Aorta (tissue), 5 donors: ENCODE measurements at places on chromosomes 3 and 15.

GRCh38 chr3:149031096-149031495 is 39.8 kb downstream of the GYG1 start:
- DNase-seq, result no peak

GRCh38 chr3:150055332-150055731 is 84.6 kb upstream of the PFN2 start:
- DNase-seq, result no peak

GRCh38 chr3:89300526-89300925 is 193.1 kb downstream of the EPHA3 start:
- DNase-seq, result no peak

DNA sequence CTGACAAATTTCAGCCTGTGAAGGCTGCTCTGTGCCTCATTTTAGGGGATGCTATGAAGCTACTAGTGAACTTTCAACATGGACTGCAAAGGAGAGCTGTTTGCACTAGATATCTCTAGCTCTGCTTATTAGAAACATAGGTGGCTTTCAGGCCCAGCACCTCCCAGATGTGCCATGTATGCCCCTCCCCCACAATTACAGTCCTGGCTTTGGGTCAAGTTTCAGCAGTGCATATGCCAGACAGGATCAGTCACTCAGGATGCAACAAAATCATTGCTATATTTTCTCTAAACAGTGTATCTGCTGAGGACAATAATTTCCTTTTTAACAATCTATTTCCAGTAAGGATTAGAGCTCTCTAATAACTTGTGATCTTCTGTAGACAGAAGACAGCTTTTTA is 178.8 kb upstream of the STAC start:
- DNase-seq, result no peak

DNA sequence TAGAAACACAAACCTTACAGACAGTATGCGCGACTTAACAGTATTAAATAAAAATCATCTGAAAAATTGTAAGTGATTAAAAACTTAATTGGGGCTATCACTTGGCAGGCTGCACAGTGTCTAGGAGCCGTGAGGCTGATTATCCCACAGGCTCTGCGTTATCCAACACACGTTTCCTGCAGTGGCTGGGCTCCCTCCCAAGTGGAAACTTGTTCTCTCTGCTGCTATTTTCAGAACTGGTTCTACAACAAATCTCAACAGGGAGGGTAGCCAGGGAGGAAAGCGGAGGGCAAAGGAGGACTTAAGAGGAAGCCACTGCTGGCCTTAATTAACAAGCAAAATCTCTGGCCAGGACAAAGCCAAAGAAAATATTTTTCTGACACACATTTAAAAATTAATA is 555.2 kb downstream of the MAGI1 start:
- DNase-seq, result peak; percentile 77

DNA sequence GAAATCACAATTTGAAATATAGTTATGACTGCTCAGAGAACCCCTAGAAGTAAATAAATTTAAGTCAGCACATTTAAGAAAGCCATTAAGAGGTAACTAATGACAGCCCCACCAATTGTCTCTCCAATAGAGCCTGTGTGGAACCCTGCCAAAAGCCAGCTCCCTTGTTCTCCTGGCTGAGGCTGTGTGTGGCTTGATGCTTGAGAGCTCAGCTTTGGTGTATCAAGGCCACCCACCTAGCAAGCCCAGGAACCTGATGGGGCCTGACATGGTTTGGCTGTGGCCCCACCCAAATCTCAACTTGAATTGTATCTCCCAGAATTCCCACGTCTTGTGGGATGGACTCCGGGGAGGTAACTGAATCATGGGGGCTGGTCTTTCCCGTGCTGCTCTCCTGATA is 106.9 kb downstream of the LRRN1 start:
- DNase-seq, result no peak

DNA sequence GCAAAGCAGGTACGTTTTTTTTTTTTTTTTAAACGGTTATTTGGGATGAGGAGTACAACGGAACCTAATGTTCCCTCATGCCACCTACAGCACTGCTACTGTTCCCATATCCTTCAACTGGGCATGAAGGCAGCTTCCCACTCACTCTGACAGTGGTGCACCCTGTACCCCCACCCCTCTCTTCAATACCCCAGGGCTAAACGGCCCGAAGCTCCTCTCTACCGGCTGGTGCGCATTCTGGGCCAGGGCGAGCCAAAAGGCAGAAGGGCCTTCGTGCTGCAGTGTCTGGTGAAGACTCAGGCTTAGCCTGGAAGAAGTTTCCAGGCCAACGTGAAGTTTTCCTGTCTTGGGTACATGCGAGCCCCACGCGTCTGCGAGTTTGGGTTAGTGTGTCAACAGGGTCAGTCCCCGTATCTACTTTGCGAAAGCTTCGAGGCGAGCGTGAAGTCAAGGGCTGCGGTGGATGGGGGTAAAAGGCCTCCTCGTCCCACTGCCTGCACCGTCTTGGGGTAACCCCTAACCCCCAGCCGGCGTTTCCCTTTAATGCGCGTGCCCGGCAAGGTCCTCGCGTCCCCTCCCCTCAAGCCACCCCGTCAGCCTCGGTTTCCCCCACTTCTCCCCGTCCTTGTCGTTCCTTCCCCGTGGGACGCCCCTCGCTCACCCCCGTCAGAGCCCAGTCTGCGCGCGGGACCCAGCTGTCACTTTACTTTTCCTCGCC is 765 bp upstream of the UBE2E2 start:
- no peak for DNase-seq

DNA sequence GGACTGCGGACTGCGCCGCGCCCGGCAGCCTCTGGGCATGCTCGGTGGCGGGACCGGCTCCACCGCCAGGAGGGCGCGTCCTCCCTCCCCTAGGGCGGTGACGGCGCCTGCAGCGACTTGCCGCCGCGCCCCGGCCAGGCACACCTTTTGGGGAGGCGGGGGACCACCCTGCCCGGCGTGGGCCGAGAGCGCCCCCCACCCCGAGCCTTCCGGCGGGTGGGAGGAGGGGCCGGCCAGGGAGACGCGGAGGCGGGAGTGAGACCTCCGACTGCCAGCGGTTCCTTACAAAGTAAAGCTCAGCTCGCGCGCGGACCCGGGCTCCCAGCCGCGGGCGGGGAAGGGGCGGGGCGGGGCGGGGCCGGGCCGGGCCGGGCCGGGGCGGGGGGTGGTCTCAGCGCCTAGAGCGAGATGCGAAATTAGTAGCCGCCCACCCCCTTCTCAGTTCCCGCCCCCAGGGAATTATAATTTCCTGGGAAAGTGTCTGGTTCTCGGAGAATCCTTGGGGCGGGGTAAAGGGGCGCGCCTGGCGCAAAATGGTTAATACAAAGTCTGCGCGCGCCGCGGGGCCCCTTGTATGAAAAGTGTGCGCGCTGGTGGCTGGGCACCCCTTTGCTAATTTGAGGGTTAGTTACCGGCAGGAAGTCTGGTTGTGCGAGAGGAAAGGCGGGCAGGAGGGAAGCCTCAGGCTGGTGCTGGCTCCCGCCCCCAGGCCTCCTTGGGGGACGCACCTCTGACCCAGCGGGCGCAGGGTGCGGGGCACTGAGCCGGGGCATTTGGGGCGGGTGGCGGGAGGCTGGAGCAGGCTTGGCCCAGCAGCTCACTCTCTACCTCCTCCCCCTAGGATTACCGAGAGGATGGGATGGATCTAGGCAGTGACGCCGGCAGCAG is 224.8 kb upstream of the IL12A start:
- DNase-seq, result peak; percentile 83
